ENCODE measurements at places on chromosomes 1 and 21. TPM values are rescaled to one million over a fixed set of nuclear protein-coding genes. Genes with fewer than 3 reads are reported as not detected.
A peak's percentile ranks its signal among the peaks of the same experiment; 100 is the strongest.

Gene MYOCOS
- under 0.01 TPM for total RNA-seq

Gene FCRL2
- total RNA-seq = under 0.01 TPM

Gene CYP4A11
- total RNA-seq = not detected

Gene SLFNL1
- 1.6 TPM for total RNA-seq

Gene SYCP1
- not detected for total RNA-seq

Gene FNDC10
- 3.5 TPM for total RNA-seq

Gene IL10RB
- 19.9 TPM for total RNA-seq

DNA sequence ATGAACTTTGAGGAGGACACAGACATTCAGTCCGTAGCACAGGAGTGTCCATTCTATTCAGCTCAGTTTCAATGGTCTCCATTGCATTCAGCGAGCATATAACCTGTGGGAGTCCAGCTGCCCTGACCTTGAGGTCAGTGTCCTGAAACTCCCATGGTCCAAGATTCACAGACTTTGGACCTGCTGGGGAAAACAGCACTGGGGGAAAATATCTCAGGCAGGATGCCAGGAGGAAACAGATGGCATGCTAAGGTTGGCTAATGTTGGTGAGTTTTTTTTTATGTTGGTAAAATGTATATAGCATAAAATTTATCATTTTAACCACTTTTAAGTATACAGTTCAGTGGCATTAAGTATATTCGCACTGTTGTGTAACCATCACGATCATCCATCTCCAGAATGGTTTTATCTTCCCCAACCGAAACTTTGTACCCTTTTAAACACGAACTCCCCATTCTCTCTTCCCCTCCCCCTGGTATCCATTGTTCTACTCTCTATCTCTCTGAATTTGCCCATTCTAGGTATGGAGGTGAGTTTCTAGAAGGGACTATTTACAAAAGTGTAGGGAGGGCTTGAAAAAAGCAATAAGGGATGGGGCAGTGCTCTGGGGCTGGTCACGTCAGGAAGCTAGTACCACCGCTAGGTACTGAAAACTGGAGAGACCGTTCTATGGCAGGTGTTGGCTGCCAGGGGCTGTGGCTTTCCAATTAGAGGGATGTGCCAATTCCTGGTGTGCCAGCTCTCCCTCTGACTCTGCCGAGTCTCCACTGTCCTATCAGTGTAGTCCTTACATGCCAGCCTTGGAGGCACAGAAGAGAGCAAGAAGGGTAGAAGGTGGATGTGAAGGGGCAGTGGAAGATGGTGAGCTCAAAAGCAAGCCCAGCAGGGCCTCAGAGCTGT is 85.3 kb downstream of the FOXD2 start:
- no peak for DNase-seq

- peak; percentile 77 for DNase-seq
These were observed 1.1 kb upstream of the CIART start for GRCh38 chr1:150281221-150281757.

GRCh38 chr1:176605176-176605575 is 142.2 kb downstream of the PAPPA2 start:
- no peak for DNase-seq

DNA sequence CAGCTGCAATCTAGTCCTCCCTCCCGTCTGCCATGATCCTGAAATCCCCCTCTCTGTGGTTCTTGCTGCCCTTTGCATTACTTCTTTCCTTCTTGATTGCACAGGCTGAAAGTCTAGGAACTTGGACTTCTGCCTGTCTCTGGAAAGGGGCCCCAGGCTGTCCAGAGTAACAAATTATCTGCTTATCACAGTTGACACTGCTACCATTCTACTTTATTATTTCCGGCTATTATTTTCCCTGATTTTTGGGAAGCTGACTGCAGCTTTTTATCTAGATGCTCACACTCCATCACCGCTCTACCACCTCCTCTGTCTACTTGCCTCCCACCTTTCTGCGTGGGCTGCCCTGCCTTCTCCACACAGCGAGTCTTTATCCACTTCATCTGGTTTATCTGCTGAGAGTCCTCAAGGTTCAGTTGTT is 202.1 kb upstream of the PLXNA2 start:
- DNase-seq = no peak

- no peak for DNase-seq
These were observed 6.0 kb upstream of the MYOG start for GRCh38 chr1:203091761-203092330.

DNA sequence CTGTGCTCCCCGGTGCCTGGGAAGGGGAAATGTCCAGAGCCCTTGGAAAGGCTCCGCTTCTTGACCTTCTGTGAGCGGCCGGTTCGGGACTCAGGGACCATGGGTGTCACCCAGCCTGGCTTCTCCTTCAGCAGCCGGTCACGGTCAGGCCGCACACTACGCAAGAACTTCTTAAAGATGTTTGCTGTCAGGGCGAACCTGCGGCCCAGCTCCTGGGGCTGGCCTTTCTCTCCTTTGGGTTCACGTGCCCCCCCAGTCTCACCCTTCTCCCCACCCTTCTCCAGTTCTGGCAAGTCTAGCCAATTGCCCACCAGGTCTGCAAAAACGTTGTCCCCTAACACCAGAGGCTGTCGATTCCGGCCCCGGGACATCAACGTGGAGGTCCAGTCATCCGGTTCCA is 12.1 kb downstream of the INKA2 start:
- no peak for DNase-seq

DNA sequence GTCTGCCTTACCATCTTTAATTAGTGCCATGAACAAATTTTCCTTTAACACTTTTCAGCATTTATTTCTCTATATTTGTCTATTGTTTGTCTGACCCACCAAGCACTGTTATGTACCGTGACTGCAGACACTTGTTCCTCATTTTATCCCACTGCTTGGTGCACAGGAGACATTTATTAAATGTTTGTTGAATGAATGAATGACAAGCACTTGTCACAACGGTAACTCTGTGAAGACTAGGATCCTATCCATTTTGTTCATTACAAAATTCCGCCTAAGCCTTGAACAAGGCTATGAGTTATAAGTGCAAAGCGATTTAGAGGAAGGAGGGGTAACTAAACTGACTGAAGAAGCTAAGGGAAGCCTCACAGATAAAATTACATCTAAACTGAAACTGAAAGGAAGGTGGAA is 379 bp upstream of the STRIP1 start:
- DNase-seq = no peak

GRCh38 chr1:210531475-210532222 is 202.9 kb downstream of the HHAT start:
- no peak for DNase-seq

GRCh38 chr1:94926126-94926914 is 590 bp downstream of the CNN3 start:
- peak; percentile 61 for DNase-seq

GRCh38 chr1:31181515-31182343 is 58.0 kb downstream of the NKAIN1 start:
- peak; percentile 72 for DNase-seq
